Left colon (tissue), 2 donors: ENCODE measurements at places on chromosomes 3 and 15. TPM values are rescaled to one million over a fixed set of nuclear protein-coding genes. Genes with fewer than 3 reads are reported as not detected.
A peak's percentile ranks its signal among the peaks of the same experiment; 100 is the strongest.

GOLGA8B gene
- total RNA-seq: 24.3 TPM

GRCh38 chr3:64023861-64024223 lies 548 bp upstream of the PSMD6 start:
- DNase-seq: no peak

DNA sequence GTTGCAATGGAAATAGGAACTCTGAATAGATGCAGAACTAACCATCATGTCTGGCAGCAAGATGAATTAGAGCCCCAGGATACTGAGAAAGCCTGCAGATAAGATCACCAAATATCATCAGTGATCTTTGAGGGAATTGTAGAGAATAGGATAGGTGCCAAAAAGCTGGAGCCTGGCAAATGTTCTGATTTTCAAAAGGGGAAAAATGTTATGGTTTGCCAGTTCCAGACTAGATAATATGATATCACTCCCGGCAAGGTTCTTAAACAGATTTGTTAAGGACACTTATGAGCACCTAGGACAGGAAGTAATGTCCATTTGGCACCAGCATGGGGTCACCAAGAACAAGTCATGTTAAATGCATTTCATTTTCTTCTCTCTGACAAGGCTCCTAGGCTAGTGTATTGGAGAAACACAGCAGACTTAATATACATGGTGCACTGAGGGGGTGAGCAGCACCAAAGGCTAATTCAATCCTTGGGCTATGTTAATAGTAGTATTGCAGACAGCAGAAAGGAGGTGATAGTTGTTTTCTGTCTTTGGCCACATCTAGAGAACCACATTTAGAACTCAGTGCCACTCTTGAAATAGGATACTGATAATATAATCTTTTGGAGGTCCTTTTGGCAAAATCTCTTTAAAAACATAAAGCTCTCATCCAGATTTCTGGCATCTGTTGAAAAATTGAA lies 4.8 kb downstream of the SRGAP3 start:
- DNase-seq: no peak

GRCh38 chr15:35306361-35306981 lies 221.4 kb upstream of the NANOGP8 start:
- peak; percentile 38 for DNase-seq

SQOR gene
- total RNA-seq: 408 TPM

- no peak for DNase-seq
Measured at GRCh38 chr3:128709038-128709437, 16.9 kb upstream of the RAB7A start.

DNA sequence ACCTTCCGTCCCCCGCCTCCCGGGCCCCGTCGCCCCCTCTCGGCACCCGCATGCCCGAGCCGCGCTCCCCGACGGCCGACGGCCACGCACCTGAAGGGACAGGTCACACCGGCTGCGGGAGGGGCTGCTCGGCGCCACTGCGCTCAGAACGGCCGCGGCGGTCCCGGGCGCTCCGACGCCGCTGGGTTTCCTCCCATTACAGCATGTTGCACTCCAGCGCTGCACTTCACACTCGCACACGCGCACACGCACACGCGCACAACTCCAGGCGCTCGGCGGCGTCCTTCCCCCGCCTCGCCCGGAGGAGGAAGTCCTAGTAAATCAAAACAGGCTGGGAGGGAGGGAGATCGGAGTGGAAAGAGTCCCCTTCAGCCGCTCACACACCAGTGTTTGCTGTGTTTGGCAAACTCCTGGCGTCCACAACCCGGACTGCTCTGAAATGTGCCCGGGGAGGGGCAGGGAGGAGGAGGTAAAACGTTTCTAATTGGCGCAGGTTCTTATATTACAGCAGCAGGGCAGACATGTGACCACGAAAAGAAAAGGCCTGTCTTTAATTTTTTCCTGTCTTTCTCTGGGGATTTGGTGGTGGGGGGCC lies 76.7 kb upstream of the VGLL4 start:
- peak; percentile 80 for DNase-seq

DNA sequence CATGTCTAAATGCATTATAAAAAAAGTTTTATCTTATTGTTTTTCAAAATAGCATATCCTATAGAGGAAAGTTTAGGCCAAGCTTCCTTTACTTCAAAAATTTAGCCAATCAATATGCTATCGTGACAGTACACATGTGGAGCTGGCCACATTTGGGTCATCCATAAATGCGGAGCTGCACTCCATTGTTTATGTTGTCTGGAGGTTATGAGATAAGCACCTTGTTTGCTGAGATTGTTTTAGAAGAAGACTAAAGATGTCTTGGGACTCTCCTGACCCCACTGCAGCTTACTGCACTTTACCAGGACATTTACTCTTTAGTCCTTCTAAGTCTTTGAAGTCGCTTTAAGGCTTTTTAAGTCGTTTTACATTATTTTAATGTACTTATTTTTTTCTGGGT lies 265.9 kb downstream of the OCA2 start:
- no peak for DNase-seq

RLBP1 gene
- not detected for total RNA-seq

- DNase-seq: no peak
Measured at GRCh38 chr3:191415566-191415965, 45.4 kb upstream of the PYDC2 start.
